Immature natural killer cell (primary cell): ENCODE measurements at places on chromosomes 13 and 19.
A peak's percentile ranks its signal among the peaks of the same experiment; 100 is the strongest.

- DNase-seq, result peak; percentile 60
Observed at GRCh38 chr13:49444524-49445395, 686 bp downstream of the SETDB2 start.

DNA sequence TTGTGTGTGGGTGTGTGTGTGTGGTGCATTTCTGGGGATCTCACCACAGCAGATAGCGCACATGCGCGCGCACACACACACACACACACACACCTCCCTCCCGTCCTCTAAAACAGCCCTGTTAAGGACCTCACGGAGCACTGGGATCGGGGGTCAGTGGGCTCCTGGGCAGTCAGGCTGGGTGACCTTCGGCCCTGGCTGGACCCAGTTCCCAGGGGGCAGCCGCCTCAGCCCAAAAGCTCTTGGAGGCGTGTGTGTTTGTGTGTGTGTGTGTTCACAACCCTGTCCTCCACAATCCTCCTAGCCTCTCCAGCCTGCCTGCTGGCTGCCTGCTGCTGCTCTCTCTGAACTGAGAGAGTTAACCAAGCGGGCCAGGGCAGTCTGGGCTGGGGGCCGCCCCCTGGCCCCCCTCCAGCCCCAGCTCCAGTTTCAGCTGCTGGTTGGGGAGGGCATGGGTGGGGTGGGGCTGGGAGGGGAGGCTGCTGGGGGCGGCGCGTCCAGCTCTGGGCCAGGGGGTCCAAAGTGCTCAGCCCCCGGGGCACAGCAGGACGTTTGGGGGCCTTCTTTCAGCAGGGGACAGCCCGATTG, at the start of gene FXYD1:
FXYD1 (plus strand) TSS at position 520 of the 588 bp plus-strand sequence. CDS start 1,256 bp downstream, outside the sequence.
- DNase-seq, result no peak

GRCh38 chr19:47509170-47509847, 5.6 kb downstream of the NAPA start:
- no peak for DNase-seq

- DNase-seq, result no peak
Observed at GRCh38 chr13:113034451-113035212, 65.6 kb downstream of the MCF2L start.

- DNase-seq, result no peak
Observed at GRCh38 chr13:24176351-24177101, 16.0 kb downstream of the SPATA13 start.

DNA sequence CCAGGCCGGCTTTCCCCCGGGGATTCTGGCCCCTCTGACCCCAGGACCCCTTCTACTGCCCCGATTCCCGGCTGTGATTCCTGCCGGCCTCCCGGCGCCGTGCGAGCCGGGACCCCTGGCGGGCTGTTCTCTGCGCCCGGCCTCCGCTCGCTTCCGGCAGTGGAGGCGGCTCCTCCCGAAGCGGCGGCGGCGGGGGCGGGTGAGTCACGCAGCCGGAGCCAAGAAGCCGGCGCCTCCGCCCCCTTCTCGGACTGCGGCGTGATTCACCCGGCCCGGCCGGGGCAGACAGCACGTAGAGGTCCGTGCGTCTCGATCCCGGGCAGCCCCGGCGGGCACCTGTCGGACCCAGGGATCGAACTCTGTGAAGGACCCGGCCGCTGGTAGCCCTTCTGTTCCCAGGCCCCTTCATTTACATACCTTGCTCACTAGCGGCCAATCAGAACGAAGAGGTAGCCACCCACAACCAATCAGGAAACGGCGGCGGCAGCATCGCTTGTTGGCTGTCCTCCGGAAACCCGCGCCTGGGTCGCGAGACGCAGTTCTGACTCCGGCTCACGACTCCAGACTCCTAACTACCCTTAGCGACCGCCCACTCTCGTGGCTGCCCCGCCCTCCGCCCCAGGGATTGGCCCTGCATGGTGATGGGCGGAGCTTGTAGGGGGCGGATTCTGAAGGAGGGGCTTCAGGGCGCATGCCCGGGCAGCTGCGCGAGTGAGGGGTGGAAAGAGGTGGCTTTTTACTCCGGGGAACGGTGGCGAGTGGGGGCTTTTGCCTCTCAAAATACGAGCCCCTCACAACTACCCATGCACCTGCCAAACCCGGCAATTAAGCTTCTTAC, at the start of gene SERTAD1:
SERTAD1 (minus strand) TSS at position 543 of the 838 bp plus-strand sequence. CDS start 2,446 bp downstream, outside the sequence.
- peak; percentile 100 for DNase-seq

DNA sequence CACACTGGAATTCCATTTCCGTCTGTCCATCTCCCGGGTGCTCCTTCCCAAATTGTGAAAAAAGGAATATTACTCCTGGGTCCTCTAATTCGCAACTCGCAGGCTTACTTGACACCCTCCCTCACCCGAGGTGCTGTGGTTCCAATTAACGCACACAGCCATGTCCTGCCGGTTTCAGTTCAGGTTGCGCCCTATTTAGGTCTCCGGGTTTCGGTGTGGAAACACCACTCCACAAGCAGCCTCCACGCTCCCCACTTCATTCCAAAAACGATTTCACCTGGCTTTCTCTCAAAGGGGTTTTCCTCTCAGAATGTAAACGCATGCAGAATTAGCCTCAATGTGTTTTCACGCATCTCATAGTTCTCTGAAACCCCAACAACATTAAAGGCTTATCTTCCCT, 37.9 kb downstream of the NAXD start:
- no peak for DNase-seq

DNA sequence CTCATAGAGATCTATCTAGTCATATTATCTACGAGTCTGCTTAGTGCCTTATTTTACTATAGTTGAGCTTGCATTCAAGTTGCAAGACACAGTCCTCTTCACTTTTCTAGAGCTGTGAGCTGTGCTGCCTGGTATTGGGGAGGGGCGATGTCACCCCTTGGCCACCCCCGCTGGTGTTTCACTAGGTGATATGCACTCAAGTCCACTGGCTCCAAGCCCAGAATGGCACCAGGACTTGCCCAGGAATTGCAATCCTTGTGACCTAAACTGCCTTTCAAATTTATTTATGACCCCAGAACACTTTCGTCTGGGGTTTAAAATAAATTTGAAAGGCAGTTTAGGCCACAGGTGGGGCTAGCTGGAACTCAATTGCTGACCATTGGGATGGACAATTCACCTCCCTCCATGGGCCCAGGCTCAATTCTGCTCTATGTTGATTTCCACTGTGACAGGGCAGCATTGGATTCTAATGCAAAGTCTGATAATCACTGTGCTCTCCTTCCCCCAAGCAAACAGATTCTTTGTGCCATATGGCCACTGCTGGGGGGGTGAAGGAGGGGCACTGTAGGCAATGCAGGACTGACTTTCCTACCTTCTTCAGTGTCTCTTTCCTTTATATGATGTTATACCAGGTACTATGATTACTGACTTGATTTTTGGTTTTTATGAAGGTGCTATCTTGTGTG, 1244.2 kb upstream of the MIR17HG start:
- no peak for DNase-seq

GRCh38 chr13:45601680-45602079, 13.9 kb downstream of the ERICH6B start:
- DNase-seq, result no peak

- no peak for DNase-seq
Observed at GRCh38 chr13:97574926-97575325, 141.0 kb downstream of the RAP2A start.

DNA sequence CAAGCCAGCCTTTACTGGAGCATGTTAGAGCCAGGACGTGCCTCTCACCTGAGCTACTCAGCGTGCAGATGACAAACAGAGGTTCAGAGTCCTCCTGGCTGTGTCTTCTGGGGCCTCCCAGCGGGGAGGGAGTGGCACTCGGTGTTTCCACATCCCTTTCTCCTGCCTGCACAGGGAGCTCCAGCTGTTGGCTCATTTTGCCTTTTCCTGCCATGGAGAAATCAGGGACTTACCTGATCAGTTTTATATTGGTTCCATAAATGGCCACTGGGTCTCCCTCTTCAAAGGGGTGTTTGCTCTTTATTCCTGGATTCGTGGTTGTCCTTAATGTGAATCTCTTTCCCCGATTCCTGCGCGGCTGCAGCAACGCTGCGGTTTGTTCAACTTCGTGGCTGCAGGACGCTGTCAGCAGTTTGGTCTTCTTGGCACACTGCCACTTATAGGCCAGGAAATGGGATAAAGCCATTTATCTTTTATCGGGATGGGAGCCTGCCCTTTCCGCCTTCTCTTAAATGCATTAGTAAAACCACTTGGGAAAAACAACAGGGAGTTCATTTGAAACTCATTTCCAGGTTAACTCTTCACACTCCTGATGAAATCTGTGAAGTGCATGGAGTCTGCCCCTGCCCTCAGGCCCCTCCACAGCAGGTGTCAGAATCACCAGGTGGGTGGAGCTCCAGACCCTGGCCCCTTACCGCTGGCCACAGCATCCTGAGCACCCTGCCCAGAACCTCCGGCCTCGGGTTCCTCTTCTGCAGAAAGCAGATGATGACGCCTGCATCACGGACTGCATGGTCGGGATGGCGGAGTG, 39.8 kb upstream of the MCF2L start:
- no peak for DNase-seq

GRCh38 chr13:114072421-114072820, 60.0 kb downstream of the RASA3 start:
- DNase-seq, result no peak

- peak; percentile 35 for DNase-seq
Observed at GRCh38 chr13:44050450-44051063, 170.9 kb downstream of the LACC1 start.

DNA sequence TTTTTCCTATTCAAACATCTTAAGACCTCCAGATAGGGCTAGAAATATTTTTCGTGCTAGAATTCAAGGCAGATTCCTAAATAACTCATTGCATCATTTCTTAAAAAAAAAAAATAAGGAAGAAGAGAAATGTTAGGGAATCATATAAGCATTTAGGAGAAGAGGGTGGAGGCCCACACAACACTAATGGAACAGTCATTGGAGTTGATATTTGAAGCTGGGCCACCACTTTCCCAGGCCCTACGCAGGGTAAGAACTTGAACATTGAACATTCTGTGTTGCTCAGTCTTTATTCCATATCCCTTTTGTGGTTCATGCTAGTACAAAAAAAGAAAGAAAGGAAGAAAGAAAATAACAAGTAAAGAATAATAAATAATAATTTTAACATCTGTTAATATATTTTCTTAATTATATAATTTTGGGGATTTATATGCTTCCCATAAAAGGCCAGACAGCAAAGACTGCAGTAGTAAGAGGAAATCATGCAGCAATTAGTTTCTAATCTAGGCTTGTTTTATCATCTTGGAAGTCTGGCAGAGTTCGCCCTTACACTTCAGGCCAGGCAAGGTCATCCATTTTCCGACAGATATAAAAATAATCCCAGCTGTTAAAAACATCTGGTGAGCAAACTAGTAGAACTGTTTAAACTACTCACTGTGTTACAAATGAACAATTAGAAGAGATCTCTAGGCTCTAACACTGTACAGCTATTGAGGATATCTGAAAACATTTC, 127.7 kb downstream of the FRY start:
- no peak for DNase-seq

GRCh38 chr19:46815833-46816627, 27.6 kb upstream of the SLC1A5 start:
- DNase-seq, result no peak

DNA sequence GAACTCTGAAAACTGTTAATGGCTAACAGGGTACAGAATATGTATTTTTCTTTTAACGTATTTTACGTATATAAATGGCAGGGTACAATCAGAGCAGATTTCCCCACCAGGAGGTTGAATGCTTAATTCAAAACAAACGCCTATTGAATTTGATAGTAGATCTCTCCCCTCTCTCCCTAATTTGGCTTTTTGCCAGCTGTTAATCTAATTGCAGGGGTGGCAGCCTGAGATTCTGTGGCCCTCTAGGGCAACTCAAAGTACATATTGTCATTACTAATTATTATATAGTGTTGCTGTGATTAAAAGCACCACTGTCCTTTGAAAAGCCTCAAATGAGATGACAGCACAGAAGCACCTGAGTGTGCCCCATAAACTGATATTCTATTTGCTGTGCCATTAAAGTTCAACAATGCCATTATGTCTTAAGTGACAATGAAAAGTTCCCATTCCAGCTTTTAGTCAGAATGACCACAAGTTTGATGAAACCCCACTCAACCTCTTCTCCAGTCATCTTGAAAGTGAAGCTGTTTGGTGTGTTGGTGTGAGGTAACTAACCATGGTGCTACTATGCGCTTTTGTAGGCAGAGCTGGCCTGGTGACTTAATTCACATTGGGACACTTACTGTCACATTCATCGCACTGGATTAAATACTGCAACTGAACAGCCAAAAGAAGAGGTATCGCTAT, 351.4 kb downstream of the KCNRG start:
- DNase-seq, result peak; percentile 37

GRCh38 chr13:91539286-91540157, 141.1 kb downstream of the GPC5 start:
- no peak for DNase-seq

DNA sequence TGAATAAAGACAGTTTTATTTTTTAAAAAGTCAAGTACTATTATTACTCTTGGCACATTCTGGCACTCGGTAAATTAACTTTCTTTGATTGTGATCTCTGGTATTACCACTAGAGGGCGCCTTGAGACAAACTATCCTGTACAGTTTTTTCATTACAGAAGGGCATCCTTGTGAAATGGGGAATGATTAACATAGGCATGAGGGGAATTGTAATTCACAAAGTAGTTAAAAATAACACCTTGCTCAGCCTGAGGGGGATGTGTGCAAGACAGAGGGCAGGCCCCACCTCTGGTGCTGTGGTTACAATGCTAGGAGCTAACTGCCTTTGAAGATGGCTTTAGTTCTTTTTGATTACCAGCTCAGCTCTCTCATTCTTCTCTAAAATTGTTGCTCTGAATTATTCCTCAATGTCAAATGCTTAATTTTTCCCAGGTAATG, 24.2 kb upstream of the C1QTNF9B start:
- peak; percentile 20 for DNase-seq

GRCh38 chr13:106049171-106049570, 486.3 kb downstream of the EFNB2 start:
- DNase-seq, result no peak

GRCh38 chr19:51696606-51697005, 3.5 kb downstream of the SPACA6 start:
- no peak for DNase-seq

DNA sequence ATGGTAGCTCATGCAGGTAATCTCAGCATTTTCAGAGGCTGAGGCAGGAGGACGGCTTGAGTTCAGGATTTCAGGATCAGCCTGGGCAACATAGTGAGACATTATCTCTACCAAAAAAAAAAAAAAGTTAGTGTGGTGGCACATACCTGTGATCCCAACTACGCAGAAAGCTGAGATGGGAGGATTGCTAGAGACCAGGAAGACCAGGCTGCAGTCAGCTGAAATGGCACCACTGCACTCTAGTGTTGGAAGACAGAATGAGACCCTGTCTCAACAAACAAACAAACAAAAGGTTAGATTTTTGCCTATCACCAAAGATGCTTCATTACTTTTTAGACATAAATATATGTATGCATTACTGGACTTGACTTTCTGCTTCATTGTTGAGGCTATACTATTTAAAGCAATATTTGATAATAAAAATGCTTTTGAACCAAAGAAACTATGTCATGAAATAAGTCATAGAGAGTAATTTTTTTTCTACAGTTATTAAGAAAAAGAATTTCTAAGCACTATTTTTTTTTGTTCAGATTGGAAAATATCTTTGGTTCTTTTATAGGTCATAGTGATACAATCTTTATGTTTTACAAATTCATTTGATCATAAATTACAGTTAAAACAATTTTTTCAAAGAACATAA, 1180.1 kb upstream of the ATXN8OS start:
- no peak for DNase-seq

GRCh38 chr13:51879133-51879532, 17.4 kb downstream of the CCDC70 start:
- no peak for DNase-seq
